ENCODE measurements at places on chromosomes 3 and 15. TPM values are rescaled to one million over a fixed set of nuclear protein-coding genes. Genes with fewer than 3 reads are reported as not detected.

The DOCK3 gene
- total RNA-seq, result 0.35 TPM

The TP63 gene
- total RNA-seq, result 0.12 TPM

The POLG gene
- 62.6 TPM for total RNA-seq

The MOBP gene
- not detected for total RNA-seq

The PRR20G gene
- total RNA-seq, result 0.80 TPM

The MAPK6 gene
- 50.7 TPM for total RNA-seq

The AGBL1 gene
- not detected for total RNA-seq

The GNAT1 gene
- not detected for total RNA-seq

The SEMA5B gene
- total RNA-seq, result 0.26 TPM

Measured in A549 treated with GW870086 at 1 μM for 4 hours (cell line).